Calu3 (cell line): ENCODE measurements at places on chromosomes 11 and 22. TPM values are rescaled to one million over a fixed set of nuclear protein-coding genes. Genes with fewer than 3 reads are reported as not detected.

- no peak for DNase-seq
These were observed 20.8 kb downstream of the NTM start for GRCh38 chr11:131391176-131391575.

DNA sequence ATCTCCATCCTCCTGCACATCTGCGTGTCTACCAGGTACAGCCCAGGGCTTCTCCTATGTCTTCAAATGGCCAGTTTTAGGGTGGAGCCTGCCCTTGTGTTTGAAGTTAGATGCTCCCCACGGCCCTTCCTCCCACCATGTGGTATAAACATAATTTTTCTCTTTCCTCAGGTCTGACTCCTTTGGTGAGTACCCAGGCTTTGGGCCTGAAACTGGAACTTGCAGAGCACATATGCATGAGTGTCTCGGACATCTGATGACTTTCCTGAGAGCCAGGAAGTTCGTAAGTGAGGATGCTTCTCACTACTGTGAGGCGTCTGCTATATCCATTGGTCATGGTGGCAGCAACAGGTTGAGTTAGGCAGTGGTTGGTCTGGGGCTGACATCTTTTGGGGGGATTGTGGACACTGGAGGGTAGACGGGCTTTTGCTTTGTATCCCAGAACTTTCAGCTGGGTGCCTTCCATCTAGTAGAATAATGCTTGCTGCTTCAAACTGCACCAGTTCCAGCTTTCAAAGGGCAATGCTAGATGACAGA lies 16.2 kb downstream of the CSRP3 start:
- no peak for DNase-seq

DNA sequence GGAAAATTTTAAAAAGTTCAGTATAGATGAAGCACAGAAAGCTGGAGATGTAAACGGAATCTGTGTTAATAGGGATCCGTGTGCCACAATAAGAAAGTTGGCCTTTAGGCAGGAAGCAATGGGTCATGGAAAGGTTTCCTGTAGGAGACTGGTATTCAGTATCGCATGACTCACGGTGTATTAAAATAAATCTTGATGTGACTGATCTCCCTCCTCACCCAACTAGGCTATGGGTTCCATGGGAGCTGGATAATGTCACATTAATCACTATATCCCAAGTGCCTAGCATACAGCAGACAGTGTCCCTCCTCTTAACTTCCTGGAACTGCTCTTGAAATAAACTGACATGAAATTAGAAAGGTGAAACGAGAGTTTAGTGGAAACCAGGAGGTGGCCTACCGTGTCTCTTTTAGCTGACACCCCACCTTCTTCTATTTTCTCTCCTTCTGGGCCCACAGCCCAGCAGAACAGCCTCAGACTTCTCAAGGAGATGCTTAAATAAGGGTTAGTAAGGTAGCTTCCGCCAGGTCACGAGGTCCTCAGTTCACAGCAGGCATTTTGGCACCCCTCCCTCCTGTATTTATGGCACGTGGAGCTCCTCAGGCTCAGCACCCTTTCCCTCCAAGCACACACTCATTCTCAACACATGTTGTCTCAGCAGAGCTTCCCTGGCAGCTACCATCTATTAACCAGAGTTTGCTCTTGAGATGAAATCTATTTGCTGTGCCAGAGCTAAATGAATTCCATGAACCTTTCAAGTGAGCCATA lies 118.8 kb downstream of the NXPE2 start:
- no peak for DNase-seq

- no peak for DNase-seq
These were observed 113.2 kb downstream of the MIAT start for GRCh38 chr22:26770624-26771023.

DNA sequence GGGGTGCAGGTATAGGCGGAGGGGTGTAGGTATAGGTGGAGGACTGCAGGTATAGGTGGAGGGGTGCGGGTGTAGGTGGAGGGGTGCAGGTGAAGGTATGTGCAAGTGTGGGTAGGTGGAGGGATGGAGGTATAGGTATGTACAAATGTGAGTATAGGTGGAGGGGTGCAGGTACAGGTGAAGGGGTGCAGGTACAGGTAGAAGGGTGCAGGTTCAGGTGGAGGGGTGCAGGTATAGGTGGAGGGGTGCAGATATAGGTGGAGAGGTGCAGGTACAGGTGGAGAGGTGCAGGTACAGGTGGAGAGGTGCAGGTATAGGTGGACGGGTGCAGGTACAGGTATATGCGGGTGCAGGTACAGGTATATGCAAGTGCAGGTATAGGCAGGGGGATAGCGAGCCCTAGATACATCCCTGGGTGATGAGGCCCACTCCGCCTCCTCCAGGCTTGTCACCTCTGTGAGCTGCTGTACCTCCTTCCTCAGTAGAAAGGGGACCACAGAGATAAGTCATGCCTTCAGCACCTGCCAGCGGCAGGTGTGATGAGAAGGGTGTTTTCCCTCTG lies 17.2 kb downstream of the LINC01488 start:
- no peak for DNase-seq

- no peak for DNase-seq
These were observed 65.1 kb upstream of the CD44 start for GRCh38 chr11:35073691-35074419.

DNA sequence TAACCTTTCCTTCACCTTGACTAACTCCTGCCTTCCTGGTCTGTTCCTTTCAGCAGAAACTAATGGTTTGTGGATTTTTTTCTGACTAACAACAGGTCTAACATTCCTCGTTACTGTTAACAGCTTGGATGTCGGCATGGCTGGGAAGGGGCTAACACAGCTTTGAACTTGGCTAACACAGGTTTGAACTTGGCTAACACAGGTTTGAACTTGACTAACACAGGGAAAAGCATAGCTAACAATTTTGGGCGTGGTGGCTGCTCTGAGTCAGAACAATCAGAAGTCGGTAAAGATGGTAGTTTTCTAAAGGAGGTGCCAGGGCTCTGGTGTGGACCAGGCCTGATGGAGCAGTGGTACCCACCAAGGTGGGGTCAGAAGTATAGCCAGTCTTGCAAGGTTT lies 16.1 kb downstream of the MIAT start:
- DNase-seq: no peak

- no peak for DNase-seq
These were observed 1.2 kb upstream of the DERL3 start for GRCh38 chr22:23840026-23840425.

- no peak for DNase-seq
These were observed 241.7 kb downstream of the MIAT start for GRCh38 chr22:26898946-26899605.

DNA sequence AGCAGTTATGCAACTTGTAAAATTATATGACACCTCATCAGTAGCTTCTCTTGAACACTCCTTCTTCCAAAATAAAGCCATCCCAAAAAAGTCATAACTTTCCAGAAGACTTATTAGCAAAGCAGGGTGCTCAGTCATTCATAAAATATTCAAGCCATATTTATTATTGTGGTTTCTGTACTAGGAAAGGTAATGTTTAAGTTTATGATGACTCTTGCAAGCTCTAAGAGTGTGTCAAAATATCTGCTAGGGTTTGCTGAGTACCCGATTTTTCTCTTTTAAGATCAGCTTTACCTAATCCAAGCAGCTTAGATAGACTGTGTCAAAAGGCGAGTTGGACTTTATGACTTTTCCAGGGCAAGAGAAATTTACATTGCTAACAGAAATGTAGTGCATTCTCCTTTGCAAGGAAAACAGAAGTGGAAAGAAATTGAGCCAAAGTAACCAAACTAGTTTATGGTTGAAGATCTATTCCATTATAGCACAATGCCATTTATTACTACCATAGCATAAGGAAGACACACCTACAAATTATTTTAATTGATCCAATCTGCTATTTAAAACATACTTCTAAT lies 98.0 kb upstream of the SOX6 start:
- DNase-seq: no peak

- no peak for DNase-seq
These were observed 10.7 kb downstream of the DSCAML1 start for GRCh38 chr11:117786135-117786870.

GRCh38 chr11:99920956-99921355 lies 766.1 kb upstream of the ARHGAP42 start:
- DNase-seq: no peak

GRCh38 chr22:50072167-50072555 lies 13.1 kb downstream of the MLC1 start:
- no peak for DNase-seq

DNA sequence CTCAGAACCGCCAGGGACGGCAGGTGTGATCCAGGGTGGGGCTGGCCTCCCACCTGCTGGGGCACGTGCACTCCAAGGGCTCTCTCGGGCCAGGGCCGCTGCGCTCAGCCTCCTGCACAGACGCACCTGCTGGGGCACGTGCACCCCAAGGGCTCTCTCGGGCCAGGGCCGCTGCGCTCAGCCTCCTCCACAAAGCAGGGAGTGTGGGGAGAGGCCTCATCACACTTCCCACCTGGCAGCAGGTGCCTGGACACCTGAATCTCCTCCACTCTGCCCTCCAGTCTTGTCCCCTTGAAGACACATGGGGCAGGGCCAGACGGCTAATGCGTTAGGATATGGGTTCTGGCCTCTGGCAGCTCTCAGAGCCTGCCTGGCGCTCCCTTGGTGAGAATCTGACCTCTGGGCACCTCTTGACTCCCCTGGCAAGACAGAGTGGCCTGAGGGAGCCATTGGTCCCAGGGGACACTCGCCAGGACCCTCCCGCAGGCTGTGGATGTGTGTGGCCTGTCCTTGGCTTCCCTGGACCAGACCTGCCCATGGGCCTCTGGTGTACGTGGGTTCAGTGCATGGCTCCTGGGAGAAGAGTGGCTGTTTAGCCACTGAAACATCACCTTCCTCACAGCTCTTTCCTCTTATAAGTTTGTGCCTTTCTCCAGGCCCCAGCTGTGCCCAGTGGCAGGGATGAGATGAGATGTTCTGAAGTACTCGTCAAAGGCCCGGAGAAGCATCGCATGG lies 73.5 kb downstream of the BRD1 start:
- DNase-seq: no peak

DNA sequence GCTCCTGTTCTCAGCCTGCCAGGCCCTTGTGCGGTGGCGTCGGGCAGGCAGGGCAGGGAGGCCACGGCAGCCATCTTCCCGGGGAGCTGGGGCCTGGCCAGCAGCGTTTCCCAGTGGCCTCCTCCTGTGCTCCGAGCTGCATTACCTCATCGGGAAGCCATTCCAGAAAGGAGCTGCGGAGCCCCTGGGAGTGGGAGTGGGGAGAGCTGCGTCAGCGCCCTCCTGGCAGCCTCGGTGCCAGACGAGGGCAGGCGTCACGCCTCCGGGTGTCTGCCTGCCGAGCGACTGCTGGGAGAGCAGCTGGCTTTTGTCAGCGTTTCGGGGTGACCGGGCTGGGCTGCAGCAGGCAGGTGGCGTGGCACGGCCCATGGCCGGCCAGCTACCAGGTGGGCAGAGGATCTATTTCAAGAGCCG lies 30.9 kb upstream of the WNT7B start:
- no peak for DNase-seq

GRCh38 chr11:78647266-78647915 lies 72.7 kb upstream of the NARS2 start:
- DNase-seq: no peak

- DNase-seq: no peak
These were observed 51.6 kb upstream of the CCDC34 start for GRCh38 chr11:27414644-27415043.

- no peak for DNase-seq
These were observed 35.9 kb downstream of the MUC6 start for GRCh38 chr11:1000357-1001278.

GRCh38 chr11:66891851-66892660 lies 35.2 kb downstream of the LRFN4 start:
- DNase-seq: peak; percentile 80

- DNase-seq: no peak
These were observed 350.3 kb downstream of the SHANK2 start for GRCh38 chr11:70901951-70902521.

The UBQLN3 gene
- not detected in 2 replicates for total RNA-seq

The CHRM1 gene
- not detected in 2 replicates for total RNA-seq

The SPTBN2 gene
- 41.3 and 46.3 TPM in 2 replicates for total RNA-seq

The AQP11 gene
- 1.2 and 1.4 TPM in 2 replicates for total RNA-seq

The NFAM1 gene
- total RNA-seq: 0.39 and 0.50 TPM in 2 replicates

The AGBL2 gene
- 3.2 and 6.1 TPM in 2 replicates for total RNA-seq

The LGALS12 gene
- not detected in 2 replicates for total RNA-seq

The DTX4 gene
- 56.7 and 65.8 TPM in 2 replicates for total RNA-seq

The KCNJ11 gene
- 2.4 and 2.9 TPM in 2 replicates for total RNA-seq

The RFPL3 gene
- not detected in 2 replicates for total RNA-seq

The IL17REL gene
- total RNA-seq: not detected in 2 replicates

The MMP27 gene
- not detected in 2 replicates for total RNA-seq
